ENCODE measurements at places on chromosomes 5 and 9.

- DNase-seq = no peak
Observed at GRCh38 chr5:158942217-158942616, 157.5 kb downstream of the EBF1 start.

GRCh38 chr9:97759581-97760288 lies 62.6 kb upstream of the XPA start:
- no peak for DNase-seq

- DNase-seq = no peak
Observed at GRCh38 chr9:84330246-84330645, 10.3 kb downstream of the SLC28A3 start.

DNA sequence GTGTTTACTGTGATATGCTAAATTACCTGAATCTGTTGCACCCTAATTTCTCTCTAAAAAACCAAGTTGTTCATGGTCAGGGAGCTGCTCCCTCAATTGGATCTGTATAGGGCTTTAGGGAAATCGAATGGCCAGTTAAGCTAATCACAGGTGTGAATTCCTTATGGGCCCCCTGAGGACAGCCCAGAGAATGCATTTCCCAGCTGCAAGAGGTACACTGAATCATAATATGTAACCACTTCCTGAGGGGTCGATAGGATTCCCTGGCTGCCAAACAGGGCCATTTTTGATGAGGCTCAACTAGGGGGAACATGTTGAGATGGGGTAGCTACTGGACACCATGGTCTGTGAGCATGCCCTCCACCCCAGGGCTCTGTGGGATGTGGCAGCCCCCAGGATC lies 478.6 kb downstream of the CCDC171 start:
- no peak for DNase-seq

- no peak for DNase-seq
Observed at GRCh38 chr5:158464383-158464782, 605.4 kb upstream of the CLINT1 start.

DNA sequence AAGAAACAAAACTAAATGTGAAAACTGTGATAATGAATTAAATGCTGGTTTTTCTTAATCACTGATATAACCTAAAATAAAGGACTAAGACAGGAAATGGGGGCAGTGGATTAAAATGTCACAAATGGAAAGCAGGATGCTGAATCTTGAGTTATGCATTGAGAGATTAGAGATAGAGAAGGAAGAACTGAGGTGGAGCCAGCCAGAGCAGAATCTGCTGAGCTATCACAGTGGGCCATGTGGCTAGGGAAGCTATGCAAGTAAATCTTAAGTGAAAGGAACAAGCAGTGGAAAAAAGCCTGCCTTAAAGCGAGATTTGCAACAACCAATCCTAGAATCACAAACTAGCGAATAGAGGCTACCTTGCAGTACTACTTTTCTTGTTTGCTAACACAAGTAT lies 188.5 kb upstream of the RASA1 start:
- no peak for DNase-seq

DNA sequence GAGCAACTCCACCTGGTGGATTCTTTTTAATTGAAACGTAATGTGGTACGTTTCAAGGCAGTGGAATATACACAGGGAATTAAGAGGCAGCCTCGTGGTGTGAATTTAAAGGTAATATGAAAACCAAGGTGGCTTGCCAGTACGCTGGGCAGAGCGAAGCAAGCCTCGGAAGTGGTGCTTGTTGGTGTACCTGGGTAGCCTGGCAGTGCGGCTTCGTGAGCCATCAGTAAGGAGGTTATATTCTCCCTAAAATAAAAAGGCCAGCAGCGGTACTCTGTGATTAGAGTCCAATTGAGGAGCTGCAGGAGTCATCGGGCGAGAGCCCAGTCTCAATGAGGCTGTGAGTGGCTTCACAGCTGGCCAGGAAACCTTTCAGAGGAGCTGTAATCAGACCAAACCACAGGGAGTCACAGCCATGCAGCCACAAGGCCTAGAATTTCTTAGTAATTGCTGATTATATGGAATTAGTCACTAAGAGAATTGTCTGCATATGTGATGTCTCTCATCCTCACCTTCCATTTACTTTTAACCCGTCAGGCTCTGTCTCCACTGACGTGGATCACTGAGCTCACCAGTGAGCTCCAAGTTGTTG lies 57.7 kb downstream of the DCP2 start:
- DNase-seq = no peak

DNA sequence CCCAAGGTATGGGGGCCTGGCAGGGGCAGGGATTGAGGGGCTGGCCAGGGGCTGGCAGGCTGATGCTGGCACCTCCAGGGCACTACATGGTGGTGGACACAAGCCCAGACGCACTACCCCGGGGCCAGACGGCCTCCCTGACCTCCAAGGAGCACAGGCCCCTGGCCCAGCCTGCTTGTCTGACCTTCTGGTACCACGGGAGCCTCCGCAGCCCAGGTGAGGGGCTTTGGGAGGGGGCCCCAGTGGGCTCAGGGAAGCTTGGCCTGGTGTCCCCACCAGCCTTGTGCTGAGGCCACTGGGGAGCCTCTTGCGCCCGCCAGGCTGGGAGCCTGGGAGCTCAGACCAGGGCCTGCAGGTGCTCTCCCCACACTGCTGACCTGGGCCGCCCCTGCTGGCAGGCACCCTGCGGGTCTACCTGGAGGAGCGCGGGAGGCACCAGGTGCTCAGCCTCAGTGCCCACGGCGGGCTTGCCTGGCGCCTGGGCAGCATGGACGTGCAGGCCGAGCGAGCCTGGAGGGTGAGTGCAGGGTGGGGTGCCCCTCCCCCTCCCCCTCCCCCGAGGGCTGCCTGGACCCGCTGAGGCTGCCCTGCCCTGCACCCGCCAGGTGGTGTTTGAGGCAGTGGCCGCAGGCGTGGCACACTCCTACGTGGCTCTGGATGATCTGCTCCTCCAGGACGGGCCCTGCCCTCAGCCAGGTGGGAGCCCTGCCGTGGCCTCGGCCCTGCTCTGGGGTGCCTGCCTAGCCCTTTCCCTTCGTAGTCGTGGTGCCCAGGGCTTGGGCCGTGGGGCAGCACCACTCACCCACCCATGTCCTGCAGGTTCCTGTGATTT lies 5.7 kb downstream of the MAMDC4 start:
- no peak for DNase-seq

DNA sequence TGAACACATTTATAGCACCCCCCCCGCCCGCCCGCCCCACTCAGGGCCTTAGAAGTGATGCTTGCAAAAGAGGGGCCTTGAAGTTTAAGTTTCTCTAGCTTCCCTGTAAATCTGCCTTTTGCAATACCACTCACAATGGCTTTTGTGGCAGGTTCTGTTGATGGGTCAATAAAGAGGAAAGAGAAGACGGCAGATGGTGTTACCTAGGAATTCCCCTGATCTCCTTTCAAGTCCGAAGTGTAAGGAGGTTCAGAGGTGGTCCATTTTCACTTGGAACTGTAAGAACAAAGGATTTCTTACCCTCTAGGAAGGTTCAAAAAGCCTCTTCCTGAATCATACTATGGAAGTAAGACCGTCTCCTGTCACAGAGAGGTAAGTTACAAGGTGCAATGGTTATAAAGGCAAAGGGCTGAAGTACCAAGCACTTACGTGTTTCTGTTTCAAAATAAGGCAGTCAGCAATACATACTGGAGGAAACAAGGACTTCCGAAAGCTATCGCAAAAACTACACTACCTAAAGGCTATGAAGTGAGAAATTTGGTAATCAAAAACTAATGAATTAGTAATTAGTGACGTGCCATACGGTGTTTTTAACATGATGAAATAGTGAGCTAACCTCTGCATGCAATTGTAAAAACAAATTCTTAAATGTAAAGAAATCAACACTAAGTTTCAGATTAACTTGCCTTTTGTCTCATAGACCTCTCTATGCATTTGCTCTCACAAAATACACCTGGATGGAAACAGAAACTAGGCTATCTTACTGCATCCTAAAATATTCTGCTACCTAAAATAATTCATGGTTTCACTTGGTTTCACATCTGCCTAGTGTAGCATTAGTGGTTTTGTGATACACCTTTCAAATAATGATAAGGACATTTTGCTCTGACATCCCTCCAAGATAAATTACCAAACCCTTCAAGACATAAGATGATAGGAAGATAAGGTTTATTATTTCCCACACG lies 589.4 kb upstream of the FAM174A start:
- DNase-seq = no peak

- DNase-seq = no peak
Observed at GRCh38 chr5:139481122-139481533, 1.4 kb downstream of the STING1 start.

- no peak for DNase-seq
Observed at GRCh38 chr5:178762391-178762790, 31.9 kb upstream of the ZNF354A start.

- DNase-seq = no peak
Observed at GRCh38 chr9:92308893-92309292, 15.4 kb upstream of the IARS1 start.

GRCh38 chr5:93583439-93583767 lies 381 bp downstream of the NR2F1 start:
- no peak for DNase-seq

DNA sequence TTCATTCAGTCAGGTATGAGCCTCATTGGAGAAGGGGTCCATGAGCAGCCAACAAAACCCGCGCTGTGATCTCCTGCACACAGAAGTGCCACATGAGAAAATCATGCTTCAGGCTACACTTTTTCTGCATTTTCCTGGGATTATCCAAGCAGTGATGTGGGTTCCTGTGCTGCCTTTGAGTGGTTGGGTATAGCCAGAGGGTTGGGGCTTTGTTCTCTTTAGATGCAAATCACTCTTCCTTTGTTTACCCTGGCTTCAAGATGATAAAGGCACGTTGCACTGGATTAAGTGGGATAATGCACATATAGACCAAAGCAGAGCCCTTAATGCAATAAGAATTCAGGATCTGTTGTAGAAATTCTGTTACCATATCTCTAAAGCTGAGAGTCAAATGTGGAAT lies 18.7 kb downstream of the ECM2 start:
- no peak for DNase-seq

GRCh38 chr9:129880654-129881546 lies 45.6 kb downstream of the USP20 start:
- no peak for DNase-seq

DNA sequence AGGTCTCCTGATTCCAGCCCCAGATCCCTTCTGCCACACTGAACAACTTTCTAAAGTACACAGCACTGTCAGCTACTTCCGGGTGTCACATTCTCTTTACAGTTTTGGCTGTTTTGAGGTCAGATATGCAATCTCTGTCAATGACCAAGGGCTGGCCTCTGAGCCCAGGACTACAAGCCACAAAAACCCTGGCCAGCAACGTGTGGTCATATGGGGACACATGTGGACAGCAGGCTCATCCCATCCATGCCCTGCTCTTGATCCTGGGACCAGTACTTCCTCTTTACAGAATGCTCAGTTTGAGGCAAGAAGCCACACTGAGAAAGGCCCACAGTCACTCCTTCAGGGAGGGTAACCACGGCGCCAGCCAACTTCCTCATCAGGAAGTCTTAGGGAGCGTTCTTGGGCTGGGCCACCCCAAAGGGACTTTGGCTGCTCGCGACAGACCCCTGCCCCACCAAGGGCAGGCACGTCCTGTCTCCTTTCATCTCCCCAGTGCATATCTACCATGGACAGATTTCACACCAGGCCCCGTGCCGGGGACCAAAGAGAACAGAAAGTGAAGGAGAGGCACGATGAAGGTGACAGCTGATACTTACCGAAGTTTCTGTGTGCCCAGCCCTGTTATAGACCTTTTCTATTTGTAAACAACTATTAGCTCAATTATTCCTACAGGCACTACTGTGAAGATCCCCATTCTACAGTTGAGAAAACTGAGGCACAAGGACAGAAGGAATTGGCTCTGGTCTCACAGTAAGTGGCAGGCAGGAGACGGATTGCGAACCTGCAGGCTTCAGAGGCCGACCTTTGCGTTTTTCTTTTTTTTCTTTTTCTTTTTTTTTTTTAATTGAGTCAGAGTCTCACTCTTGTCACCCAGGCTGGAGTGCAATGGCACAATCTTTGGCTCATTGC lies 37.3 kb downstream of the STK10 start:
- no peak for DNase-seq

DNA sequence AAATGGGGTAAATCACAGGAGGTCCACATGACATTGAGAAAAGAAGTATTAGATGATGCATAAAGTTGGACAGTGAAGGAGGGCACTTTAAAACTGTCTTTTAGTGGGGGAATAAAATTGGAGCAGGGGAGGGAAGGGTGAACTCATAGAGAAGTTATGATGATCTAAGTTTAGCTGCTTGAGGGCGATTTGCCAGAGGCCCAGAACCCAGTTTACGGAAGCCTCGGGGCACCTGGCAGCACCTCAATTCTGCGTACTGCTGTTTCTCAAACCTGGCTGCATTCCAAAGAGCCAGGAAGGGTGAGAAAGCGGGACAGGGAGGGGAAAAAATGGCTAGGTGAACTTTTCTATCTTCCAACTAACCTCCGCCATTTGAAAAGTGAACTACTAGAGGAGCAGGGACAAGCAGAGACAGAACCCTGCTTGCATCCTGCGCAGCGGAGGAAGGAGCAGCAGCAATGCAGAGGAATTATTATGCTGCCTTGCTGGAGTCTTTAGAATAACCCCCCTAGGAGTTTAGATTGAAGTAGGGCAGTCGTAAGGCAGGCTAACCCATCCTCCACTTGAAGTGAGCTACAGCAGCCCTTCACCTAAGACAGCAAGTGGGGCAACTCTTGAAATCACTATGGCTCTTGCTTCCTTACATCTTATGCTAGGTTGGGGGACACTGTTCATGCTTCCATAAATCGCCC lies 316.8 kb downstream of the BRINP1 start:
- DNase-seq = no peak

GRCh38 chr5:2158109-2158508 lies 275.4 kb upstream of the IRX4 start:
- DNase-seq = no peak

- DNase-seq = no peak
Observed at GRCh38 chr9:109264877-109265587, 55.8 kb downstream of the EPB41L4B start.

All from stimulated activated CD8-positive, alpha-beta memory T cell treated with anti-CD3 and anti-CD28 coated beads, Interleukin-4, amount 100 ng/mL, for 24 hours (primary cell).